ENCODE measurements at places on chromosomes 1 and 21. TPM values are rescaled to one million over a fixed set of nuclear protein-coding genes. Genes with fewer than 3 reads are reported as not detected.

The RAB7B gene
- not detected for total RNA-seq

The TSPAN1 gene
- total RNA-seq = not detected

The TMEM269 gene
- total RNA-seq = 0.44 TPM

The NME7 gene
- 7.7 TPM for total RNA-seq

The AZIN2 gene
- total RNA-seq = 3.5 TPM

The FH gene
- total RNA-seq = 14.0 TPM

The SPRR3 gene
- total RNA-seq = not detected

The OVAAL gene
- not detected for total RNA-seq

The LY9 gene
- total RNA-seq = 103 TPM

The LCE2B gene
- not detected for total RNA-seq

The EXO1 gene
- total RNA-seq = 2.4 TPM

The TRIM17 gene
- 1.1 TPM for total RNA-seq

The MTARC1 gene
- total RNA-seq = not detected

Measured in CD8-positive, alpha-beta T cell (primary cell).